ENCODE measurements at places on chromosomes 2 and 18. TPM values are rescaled to one million over a fixed set of nuclear protein-coding genes. Genes with fewer than 3 reads are reported as not detected.

- DNase-seq, result no peak
Measured at GRCh38 chr2:161095314-161095713, 64.9 kb upstream of the TANK start.

Gene RNF152
- 7.9 TPM for polyA plus RNA-seq

DNA sequence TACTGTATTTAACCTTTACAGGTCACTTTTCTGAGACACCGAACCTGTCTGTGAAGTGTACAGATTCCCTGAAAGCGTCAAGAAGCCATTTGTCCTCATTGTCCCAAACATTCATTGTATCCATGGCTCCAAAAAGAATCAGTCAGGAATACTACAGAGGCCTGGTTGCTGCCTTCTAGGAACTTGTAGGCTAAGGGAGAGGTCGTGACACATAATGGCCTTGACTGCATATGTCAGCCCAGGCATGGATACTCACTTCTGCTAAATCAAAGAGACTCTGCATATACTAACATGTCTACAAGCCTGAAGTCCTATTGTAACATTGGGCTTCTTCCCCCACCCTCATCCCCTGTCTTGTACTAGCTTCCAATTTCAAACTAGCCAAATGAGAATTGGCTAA is 40.2 kb downstream of the ONECUT2 start:
- no peak for DNase-seq

DNA sequence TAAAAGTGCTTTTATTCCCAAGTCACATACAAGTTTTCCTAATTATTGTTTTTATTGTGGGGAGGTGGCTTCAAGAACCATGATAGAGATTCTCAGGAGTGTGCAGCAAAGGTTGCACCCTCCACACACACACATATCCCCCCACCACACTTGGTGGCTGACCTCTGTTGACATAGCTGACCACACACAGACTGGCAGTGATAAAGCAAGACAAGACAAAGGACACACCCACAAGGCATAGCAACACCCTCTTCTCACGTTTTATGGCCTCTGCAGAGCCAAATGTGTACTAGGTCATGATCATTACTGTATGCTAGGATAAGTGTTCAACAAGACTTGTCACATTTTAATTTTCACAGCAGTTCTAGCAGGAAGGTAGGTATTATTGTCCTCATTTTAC is 143.0 kb upstream of the EPC2 start:
- no peak for DNase-seq

Gene ANKRD30B
- polyA plus RNA-seq, result 0.49 TPM

Gene SERPINB4
- polyA plus RNA-seq, result not detected

GRCh38 chr18:55509631-55510324 is 78.2 kb downstream of the TCF4 start:
- no peak for DNase-seq

Gene SCYGR4
- polyA plus RNA-seq, result not detected

Gene MYCN
- 37.1 TPM for polyA plus RNA-seq

DNA sequence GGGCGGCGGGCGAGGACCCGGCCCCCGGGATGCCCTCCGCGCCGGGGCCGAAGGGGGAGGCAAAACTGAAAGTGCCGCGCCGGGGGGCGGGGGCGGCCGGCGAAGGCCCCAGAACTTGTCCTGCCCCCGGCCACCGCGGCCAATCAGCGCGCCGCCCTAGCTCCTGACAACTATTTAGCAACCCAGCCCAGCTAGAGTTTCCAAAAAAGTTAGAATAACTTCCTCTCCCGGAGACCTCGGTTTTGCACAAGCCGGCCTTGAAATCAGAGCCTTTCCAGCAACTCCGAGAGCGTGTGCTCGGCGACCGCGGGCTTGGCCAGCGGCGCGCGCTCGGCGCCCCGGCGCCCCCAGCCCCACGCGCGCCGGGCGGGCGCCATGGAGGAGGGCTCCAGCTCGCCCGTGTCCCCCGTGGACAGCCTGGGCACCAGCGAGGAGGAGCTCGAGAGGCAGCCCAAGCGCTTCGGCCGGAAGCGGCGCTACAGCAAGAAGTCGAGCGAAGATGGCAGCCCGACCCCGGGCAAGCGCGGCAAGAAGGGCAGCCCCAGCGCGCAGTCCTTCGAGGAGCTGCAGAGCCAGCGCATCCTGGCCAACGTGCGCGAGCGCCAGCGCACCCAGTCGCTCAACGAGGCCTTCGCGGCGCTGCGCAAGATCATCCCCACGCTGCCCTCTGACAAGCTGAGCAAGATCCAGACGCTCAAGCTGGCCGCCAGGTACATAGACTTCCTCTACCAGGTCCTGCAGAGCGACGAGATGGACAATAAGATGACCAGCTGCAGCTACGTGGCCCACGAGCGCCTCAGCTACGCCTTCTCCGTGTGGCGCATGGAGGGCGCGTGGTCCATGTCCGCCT is at the start of gene TWIST2:
Gene TWIST2 (plus strand): TSS at position 245 of the 850 bp plus-strand sequence. CDS start 131 bp downstream, at position 376.
- DNase-seq, result peak; percentile 45

Gene CSRNP3
- polyA plus RNA-seq, result 11.8 TPM

GRCh38 chr2:181466661-181467576 is 9.7 kb downstream of the ITGA4 start:
- DNase-seq, result no peak

DNA sequence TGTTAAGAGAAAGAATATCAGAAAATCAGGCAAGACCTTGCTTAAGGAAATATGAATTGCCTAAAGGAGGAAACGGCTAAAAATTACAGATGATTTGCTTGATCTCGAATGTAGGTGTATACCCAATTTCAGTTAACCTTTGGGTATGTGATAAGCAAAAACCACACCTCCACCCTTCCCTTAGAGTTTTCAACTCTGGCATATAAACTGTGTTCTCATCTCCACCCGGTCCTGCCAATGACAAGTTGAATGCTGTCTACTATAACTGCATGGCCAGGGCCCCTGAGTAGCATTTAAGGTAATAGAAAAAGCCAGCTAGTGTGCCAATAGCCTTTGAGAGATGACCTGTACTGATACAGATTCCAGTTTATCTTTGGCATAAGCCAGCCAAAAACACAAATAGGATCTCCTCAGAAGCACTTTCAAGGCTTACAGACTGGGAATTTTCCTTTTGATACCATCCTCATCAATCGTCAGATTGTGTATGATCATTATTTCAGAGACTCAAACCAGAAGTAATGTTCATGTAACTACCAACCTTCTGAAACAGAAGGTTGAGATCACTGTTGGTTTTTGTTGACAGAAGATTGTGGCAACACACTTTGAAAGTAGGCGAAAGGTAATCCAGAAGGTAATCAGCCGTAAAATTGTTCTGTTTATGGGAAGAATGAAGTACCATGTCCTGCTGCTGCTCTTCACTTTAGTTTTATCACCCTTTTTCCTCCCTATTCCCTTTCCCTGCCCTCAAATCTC is 163.1 kb downstream of the GFPT1 start:
- no peak for DNase-seq

Gene SH2D6
- polyA plus RNA-seq, result 0.24 TPM

Gene IL1A
- polyA plus RNA-seq, result not detected

DNA sequence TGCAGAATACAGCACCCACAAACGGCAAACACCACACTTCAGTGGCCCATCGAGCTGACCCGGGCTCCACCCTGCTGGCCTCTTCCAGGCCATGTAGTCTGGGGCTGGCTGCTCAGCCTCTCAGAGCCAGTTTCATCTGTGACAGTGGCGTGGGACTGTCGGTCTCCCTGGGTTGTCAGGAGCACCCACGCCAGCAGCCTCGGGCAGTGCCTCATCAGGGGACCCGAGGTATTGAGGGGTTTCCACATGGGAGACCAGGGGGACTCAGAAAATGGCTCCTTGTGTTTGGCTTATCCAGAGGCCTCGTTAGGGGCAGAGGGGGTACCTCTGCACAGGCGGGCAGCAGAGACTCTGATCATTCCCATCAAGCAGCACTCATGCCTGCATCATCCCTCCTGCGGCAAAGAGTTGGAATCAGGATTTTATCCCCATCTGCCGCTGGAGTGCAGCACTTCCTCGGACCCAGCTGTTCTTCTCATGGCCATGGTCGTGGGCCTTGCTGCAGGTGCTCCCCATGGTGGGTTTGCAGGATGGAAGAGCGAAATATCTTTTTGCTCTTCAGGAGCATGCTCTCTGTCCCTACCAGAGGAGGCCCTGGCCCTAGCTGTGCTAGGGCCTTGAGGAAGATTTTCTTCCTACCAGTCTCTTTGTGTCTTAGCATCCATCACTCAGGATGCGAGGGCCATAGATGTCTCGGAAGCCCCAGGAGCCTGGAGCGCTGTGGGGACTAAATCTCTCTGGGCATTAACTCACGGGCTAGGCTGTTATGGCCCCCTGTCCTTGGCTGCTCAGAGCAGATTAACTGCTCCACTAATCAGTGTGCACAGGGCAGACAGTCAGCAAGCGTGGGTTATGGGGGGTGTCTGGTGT is 100.8 kb downstream of the CLIP4 start:
- no peak for DNase-seq

Gene CD8B
- 0.77 TPM for polyA plus RNA-seq

DNA sequence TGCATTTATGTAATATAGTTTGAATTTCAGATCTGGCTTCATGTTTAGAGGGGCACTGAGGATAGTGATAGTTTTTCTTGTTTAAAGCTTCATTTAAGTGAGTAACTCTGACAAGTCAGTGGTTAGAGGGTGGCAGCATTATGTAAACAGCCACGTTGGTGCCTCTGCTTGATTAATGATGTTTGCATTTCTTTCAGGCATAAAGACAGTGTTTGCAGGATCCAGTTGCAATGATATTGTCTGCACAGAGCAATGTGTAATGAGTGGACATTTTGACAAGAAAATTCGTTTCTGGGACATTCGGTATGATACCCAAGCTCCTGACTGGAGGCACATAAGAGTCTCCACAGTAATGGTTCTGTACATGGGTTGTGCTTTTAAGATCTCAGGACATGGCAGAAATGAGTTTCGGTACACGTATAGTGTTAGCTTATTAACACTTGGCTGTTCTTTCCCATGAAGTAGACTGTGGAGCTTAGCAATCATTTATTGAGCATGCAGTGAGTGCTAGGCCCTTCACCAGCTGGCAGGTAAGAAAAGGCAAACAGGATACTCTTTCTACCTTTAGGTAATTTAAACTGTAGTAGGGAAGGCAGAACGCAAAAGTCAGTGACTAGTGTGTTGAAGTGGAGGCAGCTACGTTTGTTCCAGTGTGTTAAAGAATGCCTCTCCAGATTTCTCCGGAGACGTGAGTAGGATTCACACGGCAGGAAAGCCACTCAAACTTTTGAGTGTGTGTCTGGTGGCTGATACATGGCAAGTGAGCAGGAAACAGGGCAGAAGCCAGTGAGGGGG is 17.4 kb upstream of the SAG start:
- DNase-seq, result no peak

- no peak for DNase-seq
Measured at GRCh38 chr2:45412754-45413379, 198.2 kb downstream of the SRBD1 start.

DNA sequence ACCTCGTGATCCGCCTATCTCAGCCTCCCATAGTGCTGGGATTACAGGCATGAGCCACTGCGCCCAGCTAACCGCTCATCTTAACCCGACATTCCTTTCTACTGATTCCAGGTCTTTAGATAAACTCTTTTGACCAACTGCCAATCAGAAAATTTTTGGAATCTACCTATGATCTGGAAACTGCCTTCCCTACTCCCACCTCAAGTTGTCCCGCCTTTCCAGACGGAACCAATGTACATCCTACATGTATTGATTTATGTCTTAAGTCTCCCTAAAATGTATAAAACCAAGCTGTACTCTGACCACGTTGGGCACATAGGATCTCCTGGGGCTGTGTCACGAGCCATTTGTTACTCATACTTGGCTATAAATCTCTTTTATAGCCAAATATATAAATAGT is 3.2 kb upstream of the NEU2 start:
- DNase-seq, result no peak

Gene TEX261
- 58.5 TPM for polyA plus RNA-seq

DNA sequence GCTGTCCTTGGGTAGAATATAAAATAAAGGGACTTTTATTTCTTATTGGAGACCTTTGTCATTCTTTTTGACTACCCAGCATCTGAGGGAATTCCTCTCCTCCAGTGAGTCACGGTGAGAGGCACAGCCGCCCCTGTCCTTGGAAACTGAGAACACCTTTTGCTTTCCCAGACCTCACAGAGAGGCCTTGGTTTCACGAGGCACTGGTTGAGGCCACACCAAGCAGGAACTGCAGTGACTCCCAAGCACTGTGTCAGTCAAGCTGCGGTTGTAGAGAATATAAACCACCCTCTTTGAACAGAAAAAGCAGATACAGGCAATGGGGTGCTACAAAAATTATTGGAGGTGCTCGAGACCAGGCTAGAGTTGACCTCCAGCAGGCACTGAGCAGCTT is 16.4 kb downstream of the PRKAG3 start:
- DNase-seq, result no peak

DNA sequence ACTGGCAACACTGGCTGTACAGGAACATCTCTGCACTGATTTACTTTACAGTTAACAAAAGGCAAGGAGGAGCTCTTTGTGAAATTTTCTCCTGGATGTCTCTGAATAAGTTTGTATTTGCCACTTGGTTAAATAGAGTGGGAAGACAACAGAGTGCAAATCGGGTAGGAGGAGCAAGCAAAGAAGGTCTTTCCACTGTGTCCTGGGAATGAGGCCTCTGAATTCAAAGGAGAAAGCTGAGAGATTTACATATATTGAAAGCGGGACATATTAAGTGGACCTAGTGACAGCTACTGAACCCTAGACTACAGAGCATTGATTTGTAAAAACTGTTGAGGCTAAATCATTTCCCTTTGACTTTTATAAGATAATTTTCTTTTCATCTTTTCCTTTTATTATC is 117.4 kb upstream of the CHRNA1 start:
- DNase-seq, result no peak

DNA sequence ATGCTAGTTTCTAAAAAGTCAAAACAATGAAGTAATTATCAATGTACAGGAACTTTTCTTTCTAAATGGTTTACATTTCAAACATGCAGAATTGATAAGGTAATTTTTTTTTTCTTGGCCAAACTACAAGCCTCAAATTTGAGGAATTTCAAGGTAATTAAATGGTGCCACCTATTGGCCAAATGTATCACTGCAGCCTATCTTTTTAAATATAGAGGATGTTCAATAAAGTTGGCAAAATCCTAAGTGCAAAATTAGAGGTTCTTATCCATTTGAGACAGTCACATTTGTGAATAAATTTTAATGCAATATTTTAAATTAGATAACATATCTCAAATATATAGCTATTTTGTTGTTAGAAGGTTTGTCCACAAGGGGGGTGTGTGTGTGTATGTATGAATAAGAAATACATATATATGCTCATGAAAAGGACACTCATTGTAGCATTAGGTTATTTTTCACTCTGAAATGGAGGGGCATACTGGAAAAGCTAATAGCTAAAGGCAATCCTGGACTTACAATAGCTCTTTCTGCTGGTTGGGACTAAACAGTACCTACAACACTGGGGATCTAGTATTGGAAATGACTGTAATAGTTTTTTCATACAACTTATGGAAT is 26.2 kb downstream of the MMADHC start:
- DNase-seq, result no peak

GRCh38 chr2:11517906-11518305 is 15.9 kb upstream of the GREB1 start:
- DNase-seq, result no peak
